ENCODE measurements at places on chromosomes 1 and 21. TPM values are rescaled to one million over a fixed set of nuclear protein-coding genes. Genes with fewer than 3 reads are reported as not detected.
A peak's percentile ranks its signal among the peaks of the same experiment; 100 is the strongest.

DNA sequence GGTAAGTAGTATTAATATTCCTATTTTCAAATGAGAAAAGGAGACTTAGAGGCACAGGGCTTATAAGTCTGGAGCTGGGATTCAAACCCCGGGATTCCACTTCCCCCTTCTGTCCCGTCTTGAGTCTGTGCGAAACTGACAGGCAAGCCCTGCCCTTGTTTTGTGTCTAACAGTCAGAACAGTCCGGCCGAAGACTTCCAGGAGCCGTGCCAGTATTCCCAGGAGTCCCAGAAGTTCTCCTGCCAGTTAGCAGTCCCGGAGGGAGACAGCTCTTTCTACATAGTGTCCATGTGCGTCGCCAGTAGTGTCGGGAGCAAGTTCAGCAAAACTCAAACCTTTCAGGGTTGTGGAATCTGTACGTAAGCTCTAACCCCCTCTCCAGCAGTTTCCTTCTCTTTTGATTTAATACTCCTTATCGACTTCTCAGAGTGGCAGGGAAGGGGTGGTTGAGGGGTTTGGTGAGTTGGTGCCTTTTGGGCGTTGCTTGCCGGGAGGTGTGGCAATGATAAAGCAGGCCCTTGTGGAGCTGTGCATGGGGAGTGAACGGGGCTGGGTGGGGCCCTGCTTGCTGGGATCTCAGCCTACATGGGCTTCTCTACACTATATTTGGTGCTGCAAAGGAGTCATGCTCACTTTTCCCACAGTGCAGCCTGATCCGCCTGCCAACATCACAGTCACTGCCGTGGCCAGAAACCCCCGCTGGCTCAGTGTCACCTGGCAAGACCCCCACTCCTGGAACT lies 29.4 kb downstream of the IL6R start:
- H3K36me3 ChIP-seq = no peaks in the 10 kb centered on the region
- H3K27ac ChIP-seq = no peak overlapping the region
- peak; percentile 63 for DNase-seq
- H3K27me3 ChIP-seq = no peaks in the 10 kb centered on the region
- no peak overlapping the region for H3K4me3 ChIP-seq

- H3K27me3 ChIP-seq = no peaks in the 10 kb centered on the region
- H3K4me3 ChIP-seq = no peak overlapping the region
- H3K27ac ChIP-seq = no peak overlapping the region
These were observed 166.7 kb downstream of the UCK2 start for GRCh38 chr1:165994107-165994506.

GRCh38 chr1:69947837-69948236 lies 257.5 kb downstream of the LRRC40 start:
- H3K4me3 ChIP-seq = no peak overlapping the region
- H3K4me1 ChIP-seq = no peaks in the 10 kb centered on the region
- H3K27me3 ChIP-seq = no peaks in the 10 kb centered on the region
- DNase-seq = no peak

GRCh38 chr21:45004059-45004422 lies 64.2 kb downstream of the SLX9 start:
- no peaks in the 10 kb centered on the region for H3K27me3 ChIP-seq
- no peak overlapping the region for H3K27ac ChIP-seq
- H3K4me1 ChIP-seq = no peaks in the 10 kb centered on the region
- no peak overlapping the region for H3K4me3 ChIP-seq

- H3K4me3 ChIP-seq = no peak overlapping the region
- no peak for DNase-seq
- no peak overlapping the region for H3K27ac ChIP-seq
- H3K4me1 ChIP-seq = peaks cover 17% of the 10 kb centered on the region
- no peaks in the 10 kb centered on the region for H3K27me3 ChIP-seq
These were observed 3.5 kb upstream of the TRIT1 start for GRCh38 chr1:39886757-39887231.

DNA sequence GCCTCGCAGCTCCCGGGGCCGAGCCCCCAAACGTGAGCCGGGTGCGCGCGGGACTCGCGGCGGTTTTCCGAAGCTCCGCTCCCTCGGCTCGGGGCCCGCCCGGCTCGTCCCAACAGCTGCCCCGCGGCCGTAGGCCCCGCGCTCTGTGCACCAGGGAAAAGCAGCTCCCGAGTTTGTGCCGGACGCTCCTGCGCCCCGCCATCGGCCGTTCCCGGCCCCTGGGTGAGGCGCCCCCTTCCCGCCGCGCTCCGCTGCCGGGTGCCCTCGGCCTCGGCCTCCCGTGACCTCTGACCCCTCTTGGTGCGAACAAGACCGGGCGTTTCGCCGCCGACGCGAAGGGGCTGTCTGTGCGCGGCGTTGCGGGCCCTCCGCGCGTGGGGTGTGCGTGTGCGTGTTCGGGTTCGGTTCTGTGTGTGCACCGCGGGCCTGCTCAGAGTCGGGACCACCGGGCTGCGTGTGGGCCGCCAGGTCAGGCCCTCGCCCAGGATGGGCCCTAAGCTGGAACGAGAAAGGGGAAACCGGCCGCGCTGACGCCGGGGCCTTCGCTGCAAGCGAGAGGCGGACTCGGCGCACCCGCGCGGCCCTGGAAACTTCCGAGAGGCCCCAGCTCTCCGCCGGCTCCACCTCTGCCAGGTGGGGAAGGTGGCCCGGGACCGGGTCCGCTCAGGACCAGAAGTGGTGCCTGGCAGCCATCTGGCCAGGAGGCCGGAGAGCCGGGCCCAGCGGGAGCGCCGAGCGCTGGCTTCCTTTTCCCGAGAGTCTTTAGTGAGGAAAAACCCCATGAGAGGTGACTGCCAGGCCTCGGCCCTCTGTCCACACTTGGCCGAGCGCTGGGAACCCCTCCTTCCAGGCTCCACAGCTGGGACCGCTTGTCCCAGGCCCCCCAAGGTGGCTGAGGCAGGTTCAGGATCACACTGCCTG lies 1.9 kb downstream of the PRDM16 start:
- H3K4me1 ChIP-seq = peaks cover 82% of the 10 kb centered on the region
- H3K27me3 ChIP-seq = no peaks in the 10 kb centered on the region
- no peaks in the 10 kb centered on the region for H3K36me3 ChIP-seq
- peak; percentile 41 for DNase-seq

GRCh38 chr1:182611787-182612186 lies 7.6 kb upstream of the RGS16 start:
- no peak for DNase-seq
- H3K4me3 ChIP-seq = no peak overlapping the region
- H3K36me3 ChIP-seq = no peaks in the 10 kb centered on the region
- H3K27me3 ChIP-seq = no peaks in the 10 kb centered on the region

DNA sequence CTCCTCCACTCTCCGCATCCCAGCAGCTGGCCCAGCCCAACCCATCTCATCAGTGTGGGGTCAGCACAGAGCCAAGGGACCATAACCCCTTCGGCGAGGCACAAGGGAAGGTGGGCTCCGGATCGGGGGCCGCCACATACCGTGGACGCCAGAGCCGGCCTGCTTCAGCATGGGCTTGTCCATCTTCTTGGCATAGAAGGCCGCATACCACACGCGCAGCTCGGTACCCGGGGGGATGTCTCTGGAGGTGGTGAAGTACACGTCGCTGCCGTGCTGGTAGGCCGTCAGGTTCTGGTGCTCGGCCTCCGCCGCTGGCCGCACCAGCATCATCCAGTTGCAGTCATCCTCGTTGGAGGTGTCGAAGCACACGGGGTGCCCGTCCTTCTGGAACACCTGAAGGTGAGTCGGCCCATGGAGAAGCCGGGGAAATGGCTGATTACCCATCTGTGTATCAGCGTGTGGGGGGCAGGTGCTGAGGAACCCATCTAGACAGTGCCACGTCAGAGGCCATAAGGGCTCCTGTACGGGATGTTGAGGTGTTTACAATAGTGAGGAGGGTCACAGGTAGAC lies 24.6 kb downstream of the PRDM15 start:
- H3K4me1 ChIP-seq = no peaks in the 10 kb centered on the region
- H3K27ac ChIP-seq = no peak overlapping the region
- H3K4me3 ChIP-seq = no peak overlapping the region
- no peaks in the 10 kb centered on the region for H3K27me3 ChIP-seq

GRCh38 chr1:169928438-169929209 lies 34.9 kb upstream of the SCYL3 start:
- H3K4me1 ChIP-seq = no peaks in the 10 kb centered on the region
- H3K27me3 ChIP-seq = no peaks in the 10 kb centered on the region
- DNase-seq = no peak
- no peak overlapping the region for H3K4me3 ChIP-seq

DNA sequence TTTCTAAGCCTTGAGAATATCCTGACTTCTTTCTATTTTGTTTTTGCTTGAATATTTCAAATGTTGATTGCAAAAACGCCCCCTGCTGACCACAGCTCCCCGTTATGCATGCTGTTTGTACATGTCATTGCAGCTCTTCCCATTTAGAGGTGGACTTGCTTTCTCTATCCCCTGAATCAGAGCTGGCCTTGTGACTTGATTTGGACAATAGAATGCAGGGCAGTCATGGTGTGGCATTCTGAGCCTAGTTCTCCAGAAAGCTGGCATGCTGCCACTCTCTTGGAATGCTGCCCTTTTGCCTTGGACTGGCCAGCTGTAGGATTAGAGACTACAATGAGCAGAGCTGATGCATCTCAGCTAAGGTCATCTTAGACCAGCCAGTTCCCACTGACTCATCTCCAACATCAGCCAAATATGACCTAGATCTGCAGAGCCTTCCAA lies 1561.5 kb downstream of the MRPL39 start:
- H3K27ac ChIP-seq = no peak overlapping the region
- no peaks in the 10 kb centered on the region for H3K4me1 ChIP-seq
- peak; percentile 66 for DNase-seq
- no peaks in the 10 kb centered on the region for H3K27me3 ChIP-seq

DNA sequence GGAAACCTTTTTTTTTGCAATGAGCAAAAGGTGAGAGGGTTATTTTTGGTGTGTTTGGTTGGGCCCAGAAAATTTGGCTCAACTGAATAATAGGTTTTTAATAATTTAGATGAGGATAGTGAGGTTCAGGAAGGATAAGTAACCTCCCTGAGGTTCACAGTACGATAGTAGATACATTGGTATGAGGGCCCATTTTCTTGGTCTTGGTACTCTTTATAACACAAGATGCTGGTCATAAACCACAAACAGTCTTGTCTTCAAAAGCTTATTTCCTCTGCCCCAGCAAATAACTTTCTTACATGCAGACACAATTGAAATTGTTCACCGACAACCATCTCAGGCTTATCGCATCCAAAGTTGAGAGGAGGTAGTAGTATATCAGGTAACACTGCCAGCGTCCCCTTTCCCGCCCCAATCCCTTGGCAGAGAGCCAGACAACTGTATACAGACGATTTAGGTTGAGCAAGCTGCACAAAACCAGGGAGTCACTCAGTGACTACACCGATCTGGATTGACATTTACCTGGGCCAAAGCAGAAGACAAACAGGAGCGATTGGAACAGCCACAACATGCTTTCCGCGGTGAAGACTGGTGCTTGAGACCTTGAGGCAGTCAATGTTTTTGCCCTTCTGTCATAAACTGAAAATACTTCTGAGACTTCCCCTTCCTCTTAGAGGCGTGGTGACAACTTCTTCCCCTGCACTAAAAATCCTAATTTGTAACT lies at the start of gene SLAMF6:
Gene SLAMF6 (minus strand): TSS at position 634 of the 724 bp plus-strand sequence. CDS start 63 bp downstream, at position 571.
- no peak within 1 kb of the TSS for H3K4me3 ChIP-seq
- H3K27ac ChIP-seq = no peak within 1 kb of the TSS
- H3K27me3 ChIP-seq = no peaks in the 10 kb centered on the region
- no peaks in the 10 kb centered on the region for H3K36me3 ChIP-seq
- no peaks in the 10 kb centered on the region for H3K4me1 ChIP-seq

DNA sequence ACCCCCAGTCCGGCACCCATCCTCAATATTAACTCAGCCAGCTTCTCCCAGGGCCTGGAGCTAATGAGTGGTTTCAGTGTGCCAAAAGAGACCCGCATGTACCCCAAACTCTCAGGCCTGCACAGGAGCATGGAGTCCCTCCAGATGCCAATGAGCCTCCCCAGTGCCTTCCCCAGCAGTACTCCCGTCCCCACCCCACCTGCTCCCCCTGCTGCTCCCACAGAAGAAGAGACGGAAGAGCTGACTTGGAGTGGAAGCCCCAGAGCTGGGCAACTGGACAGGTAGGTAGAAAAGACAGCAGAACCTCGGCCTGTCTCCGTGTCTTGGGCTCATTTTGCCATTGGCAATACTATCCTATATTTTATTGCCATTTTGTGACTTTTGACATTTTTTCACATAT lies 45.4 kb upstream of the IPO9 start:
- H3K4me1 ChIP-seq = no peaks in the 10 kb centered on the region
- DNase-seq = no peak
- H3K36me3 ChIP-seq = no peaks in the 10 kb centered on the region
- H3K4me3 ChIP-seq = no peak overlapping the region
- H3K27me3 ChIP-seq = no peaks in the 10 kb centered on the region

GRCh38 chr1:106189780-106190179 lies 866.7 kb upstream of the PRMT6 start:
- H3K27ac ChIP-seq = no peak overlapping the region
- no peaks in the 10 kb centered on the region for H3K36me3 ChIP-seq
- H3K4me3 ChIP-seq = no peak overlapping the region
- DNase-seq = no peak
- no peaks in the 10 kb centered on the region for H3K4me1 ChIP-seq
- no peaks in the 10 kb centered on the region for H3K27me3 ChIP-seq

Gene MRAP
- total RNA-seq = 0.66 TPM

Gene CDK18
- 28.0 TPM for total RNA-seq

Gene OLIG2
- not detected for total RNA-seq

Gene FAM163A
- total RNA-seq = not detected

All from body of pancreas (tissue), 4 donors.